ENCODE measurements at places on chromosomes 1 and 21. TPM values are rescaled to one million over a fixed set of nuclear protein-coding genes. Genes with fewer than 3 reads are reported as not detected.

DNA sequence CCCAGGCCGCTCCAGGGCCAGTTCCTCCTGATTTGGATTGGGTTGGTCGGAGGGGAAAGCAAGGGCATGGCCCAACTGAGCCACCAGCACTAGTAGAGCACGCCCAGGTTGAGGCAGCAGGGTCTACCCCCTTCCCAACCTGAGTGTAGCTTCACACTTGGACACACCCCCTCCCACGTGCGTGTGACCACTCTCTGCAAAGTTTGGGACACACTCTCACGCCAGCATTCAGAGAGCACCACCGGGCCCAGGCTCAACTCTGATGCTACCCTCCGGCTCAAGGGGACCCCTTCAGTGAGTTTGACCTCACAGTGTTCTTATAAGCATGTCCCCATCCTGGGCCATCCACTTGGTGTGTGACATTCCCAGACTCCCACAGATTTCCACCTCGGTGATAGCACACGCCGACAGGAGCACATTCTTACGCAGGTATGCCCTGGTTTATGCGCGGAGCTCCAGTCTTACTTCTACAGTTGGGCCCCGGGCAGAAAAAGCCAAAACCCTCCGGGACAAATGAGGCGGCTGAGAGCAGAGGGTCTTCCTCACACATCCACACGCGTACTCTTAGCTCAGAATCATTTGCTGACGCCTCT, 3.0 kb upstream of the DMRTA2 start:
- peaks cover 94% of the 10 kb centered on the region for H3K27me3 ChIP-seq
- H3K4me3 ChIP-seq, result no peak overlapping the region

DNA sequence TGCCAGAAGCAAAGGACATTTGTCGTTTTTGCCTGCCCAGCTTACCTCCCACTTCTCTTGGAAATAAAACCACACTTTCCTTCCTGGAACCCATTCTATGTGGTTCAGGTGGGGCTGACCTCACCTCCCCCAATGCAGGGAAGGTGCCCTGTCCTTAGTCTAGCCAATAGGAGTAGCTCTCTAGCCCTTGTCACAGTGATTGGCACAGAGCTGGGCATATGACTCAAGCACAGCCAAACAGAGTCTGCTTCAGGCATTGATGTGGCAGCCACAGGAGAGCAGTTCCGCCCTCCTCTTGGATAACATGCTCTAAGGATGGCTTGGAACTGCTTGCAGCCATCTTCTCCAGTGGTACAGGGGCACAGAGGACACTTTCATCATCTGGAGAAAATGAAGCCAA, 134.0 kb downstream of the LRIG2 start:
- peaks cover 26% of the 10 kb centered on the region for H3K27me3 ChIP-seq
- no peak overlapping the region for H3K27ac ChIP-seq
- no peak overlapping the region for H3K4me3 ChIP-seq

DNA sequence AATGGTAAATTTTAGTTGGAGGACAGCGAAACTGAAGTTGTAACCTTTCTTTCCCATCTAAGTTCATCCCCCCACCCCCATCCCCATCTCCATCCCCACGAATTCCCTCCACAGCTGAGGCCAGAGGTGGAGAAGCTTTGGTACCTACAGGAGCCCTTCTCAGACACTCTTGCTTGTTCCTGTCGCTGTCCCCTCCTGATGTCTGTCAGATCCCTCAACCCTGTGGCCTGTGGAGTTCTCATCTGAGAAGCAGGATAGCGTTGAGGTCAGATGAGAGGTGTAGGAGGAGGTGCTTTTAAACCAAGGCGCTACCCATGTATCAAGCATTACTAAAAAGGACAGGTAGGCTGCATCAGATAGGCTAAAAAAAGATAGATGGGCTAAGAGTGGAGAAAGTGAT, 769 bp downstream of the NTPCR start:
- no peaks in the 10 kb centered on the region for H3K27me3 ChIP-seq
- peaks cover 34% of the 10 kb centered on the region for H3K4me1 ChIP-seq
- peak overlapping the region; percentile 97 for H3K4me3 ChIP-seq
- peak; percentile 9 for DNase-seq
- peak overlapping the region; percentile 96 for H3K27ac ChIP-seq

DNA sequence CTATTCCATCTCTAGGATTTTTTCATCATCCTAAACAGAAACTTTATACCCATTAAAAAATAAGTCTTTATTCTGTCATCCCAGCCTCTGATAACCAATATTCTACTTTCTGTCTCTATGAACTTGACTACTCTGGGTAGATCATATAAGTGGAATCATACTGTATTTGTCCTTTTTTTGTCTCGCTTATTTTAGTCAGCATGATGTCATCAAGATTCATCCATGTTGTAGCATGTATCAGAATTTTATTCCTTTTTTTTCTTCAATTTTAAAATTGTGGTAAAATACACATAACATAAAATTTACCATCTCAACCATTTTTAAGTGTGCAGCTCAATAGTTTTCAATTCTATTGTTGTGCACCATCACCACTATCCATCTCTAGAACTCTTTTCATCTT, 90.0 kb downstream of the SYT14 start:
- H3K4me3 ChIP-seq, result no peak overlapping the region
- no peaks in the 10 kb centered on the region for H3K36me3 ChIP-seq
- H3K4me1 ChIP-seq, result no peaks in the 10 kb centered on the region
- peaks cover 7% of the 10 kb centered on the region for H3K27me3 ChIP-seq
- H3K27ac ChIP-seq, result no peak overlapping the region

DNA sequence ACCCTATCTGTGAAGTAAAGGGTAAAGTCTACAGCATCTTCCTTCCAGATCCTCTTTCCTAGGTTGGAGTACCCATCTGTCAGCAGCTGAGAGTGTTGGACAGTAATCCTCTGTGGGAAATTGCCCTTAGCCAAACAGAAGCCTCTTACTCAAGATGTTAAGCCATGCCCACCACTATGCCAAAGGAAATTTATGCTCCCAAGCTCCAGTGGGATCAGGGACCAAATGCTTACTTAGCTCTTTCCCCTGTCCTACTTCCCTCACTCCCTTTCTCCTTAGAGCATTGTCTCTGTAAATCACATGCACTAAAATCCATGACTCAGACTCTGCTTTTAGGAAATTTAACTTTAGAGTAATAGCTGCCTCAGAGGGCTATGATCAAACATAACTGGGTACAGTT, 254.0 kb downstream of the BRINP2 start:
- no peak overlapping the region for H3K4me3 ChIP-seq
- no peak for DNase-seq
- H3K27ac ChIP-seq, result no peak overlapping the region
- no peaks in the 10 kb centered on the region for H3K27me3 ChIP-seq
- no peaks in the 10 kb centered on the region for H3K36me3 ChIP-seq

DNA sequence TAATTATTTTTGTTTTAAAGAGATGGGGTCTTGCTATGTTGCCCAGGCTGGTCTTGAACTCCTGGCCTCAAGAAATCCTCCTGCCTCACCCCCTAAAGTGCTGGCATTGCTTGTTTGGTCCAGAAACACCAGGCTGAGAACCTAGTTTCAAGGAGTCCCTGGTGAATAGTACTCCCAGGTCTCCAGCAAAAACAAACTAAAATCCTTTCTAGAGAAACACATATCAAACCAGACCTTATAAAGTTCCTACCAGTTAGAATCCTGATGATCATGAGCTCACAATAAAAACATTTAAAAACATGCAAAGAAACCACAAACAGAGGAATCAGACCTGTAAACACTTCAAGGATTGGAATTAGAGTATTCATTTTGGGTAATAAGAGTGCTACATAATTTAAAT, 34.4 kb upstream of the PADI1 start:
- peaks cover 8% of the 10 kb centered on the region for H3K27me3 ChIP-seq
- DNase-seq, result no peak
- no peak overlapping the region for H3K27ac ChIP-seq
- H3K4me1 ChIP-seq, result no peaks in the 10 kb centered on the region
- no peak overlapping the region for H3K4me3 ChIP-seq

DNA sequence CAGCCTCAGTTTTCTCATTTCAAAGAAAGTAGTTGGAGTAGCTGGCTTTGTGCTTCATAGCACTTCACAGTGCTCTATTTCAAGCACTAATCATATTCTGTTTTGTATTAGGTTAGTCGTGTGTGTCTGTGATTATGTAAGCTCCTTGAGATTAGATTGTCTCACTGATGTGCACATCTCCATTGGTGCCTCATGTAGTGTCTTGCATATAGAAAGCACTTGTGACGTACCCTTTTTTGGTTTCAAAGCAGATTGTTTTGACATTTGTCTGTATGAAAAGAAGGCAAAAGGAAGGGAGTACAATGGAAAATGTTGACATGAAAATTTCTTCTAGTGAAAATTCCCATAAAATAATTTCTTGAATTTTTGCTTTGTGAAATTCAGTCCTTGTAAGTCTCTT, 13.9 kb downstream of the BTBD8 start:
- H3K27ac ChIP-seq, result no peak overlapping the region
- no peak overlapping the region for H3K4me3 ChIP-seq
- H3K4me1 ChIP-seq, result peaks cover 5% of the 10 kb centered on the region
- H3K36me3 ChIP-seq, result peaks cover 3% of the 10 kb centered on the region

- H3K4me1 ChIP-seq, result no peaks in the 10 kb centered on the region
- no peak overlapping the region for H3K4me3 ChIP-seq
Measured at GRCh38 chr1:176539018-176539417, 76.0 kb downstream of the PAPPA2 start.

GRCh38 chr1:216749232-216749631, 26.0 kb upstream of the ESRRG start:
- H3K4me3 ChIP-seq, result no peak overlapping the region
- no peak overlapping the region for H3K27ac ChIP-seq
- H3K4me1 ChIP-seq, result no peaks in the 10 kb centered on the region
- no peak for DNase-seq
- H3K27me3 ChIP-seq, result no peaks in the 10 kb centered on the region
- no peaks in the 10 kb centered on the region for H3K36me3 ChIP-seq

GRCh38 chr1:13965770-13966398, 265.9 kb downstream of the PRDM2 start:
- no peaks in the 10 kb centered on the region for H3K36me3 ChIP-seq
- H3K27me3 ChIP-seq, result peaks cover 28% of the 10 kb centered on the region
- H3K27ac ChIP-seq, result no peak overlapping the region

- H3K36me3 ChIP-seq, result no peaks in the 10 kb centered on the region
- no peak overlapping the region for H3K4me3 ChIP-seq
- peaks cover 12% of the 10 kb centered on the region for H3K4me1 ChIP-seq
Measured at GRCh38 chr1:235976490-235976889, 88.4 kb downstream of the NID1 start.

DNA sequence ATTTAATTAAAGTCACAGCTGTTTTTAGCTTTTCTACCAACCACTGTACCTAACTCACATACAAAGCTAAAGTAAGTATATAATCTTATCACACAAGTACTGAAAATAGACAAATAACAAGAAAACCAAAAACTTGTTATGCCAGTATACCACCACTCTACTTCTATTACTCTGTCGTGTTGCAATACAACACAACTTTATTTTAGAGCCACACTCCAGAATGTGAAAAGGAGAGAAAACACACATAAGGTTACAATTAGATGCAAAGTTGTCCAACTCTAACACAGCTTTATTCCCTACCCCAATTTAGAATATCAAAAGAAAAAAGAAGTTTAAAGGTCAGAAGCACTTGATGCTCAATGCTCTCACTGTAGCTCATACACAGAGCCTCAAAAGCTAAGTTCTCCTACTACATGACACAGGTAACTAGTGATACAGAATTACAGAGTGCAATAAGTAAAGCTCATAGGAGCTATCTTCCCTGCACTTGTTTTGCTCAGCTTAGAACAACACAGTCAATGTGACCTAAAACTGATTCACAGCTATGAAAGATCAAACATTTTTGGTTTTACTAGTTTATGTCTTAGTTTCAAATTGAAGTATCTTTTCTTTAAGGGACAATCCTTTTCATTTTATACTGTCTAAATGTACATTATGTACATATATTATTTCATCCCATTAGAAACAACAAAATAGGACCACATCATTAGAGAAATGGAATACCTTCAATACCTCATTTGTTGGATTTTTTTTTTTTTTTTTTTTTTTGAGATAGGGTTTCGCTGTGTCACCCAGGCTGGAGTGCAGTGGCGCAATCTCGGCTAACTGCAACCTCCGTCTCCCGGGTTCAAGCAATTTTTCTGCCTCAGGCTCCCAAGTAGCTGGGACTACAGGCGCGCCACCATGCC, 29.2 kb downstream of the EYA3 start:
- H3K27me3 ChIP-seq, result no peaks in the 10 kb centered on the region
- H3K36me3 ChIP-seq, result peaks cover 3% of the 10 kb centered on the region
- DNase-seq, result no peak
- H3K4me1 ChIP-seq, result peaks cover 79% of the 10 kb centered on the region
- H3K4me3 ChIP-seq, result peak overlapping the region; percentile 87

DNA sequence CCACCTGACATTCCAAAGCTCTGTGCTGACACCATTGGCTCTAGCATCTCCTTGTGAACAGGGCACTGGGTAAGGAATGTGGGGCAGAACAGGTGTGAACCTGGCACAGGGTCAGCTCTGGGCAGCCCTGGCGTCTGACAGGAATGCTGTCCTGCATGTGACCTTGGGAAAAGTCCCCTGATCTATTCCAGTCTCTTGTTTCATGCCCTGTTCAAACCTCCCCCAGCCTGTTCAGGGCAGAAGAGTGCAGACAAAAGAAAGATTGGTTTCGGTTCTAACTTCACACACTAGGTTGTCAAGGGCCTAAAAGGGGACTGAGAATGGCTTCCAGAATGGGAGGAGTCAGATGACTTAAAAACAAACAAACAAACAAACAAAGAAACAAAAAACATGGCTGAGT, 27.6 kb upstream of the SDHB start:
- H3K4me1 ChIP-seq, result no peaks in the 10 kb centered on the region
- no peak overlapping the region for H3K4me3 ChIP-seq
- H3K27me3 ChIP-seq, result no peaks in the 10 kb centered on the region
- H3K27ac ChIP-seq, result no peak overlapping the region
- no peaks in the 10 kb centered on the region for H3K36me3 ChIP-seq

DNA sequence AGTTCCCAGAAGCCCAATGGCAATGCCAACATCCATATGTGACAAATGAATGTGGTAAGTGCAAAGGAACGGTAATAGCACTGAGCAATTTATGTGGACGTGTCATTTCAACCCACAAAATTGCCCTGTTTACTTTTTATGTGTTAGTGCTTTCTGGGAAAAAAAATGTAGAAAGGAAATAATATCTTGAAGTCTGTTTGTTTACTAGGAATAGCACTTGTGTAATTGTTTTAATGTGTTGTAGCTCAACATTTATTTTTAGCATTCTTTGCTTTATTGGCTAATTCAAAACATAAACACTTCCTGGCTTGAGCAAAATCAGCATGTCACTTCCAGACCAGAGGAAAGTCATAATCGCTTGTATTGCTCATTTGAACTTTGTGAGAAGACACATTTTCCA, 224.8 kb upstream of the KCNK2 start:
- no peaks in the 10 kb centered on the region for H3K27me3 ChIP-seq
- DNase-seq, result no peak
- H3K27ac ChIP-seq, result no peak overlapping the region
- no peaks in the 10 kb centered on the region for H3K4me1 ChIP-seq
- no peaks in the 10 kb centered on the region for H3K36me3 ChIP-seq

The DMRTA2 gene
- total RNA-seq, result not detected

The LCE2C gene
- total RNA-seq, result not detected

The HES2 gene
- 0.44 TPM for total RNA-seq

The TSSK3 gene
- total RNA-seq, result 1.9 TPM

Measured in activated T-cell treated with anti-CD3 and anti-CD28 coated beads, Interleukin-2, amount 50 U/mL, for 72 hours (primary cell).